ENCODE measurements at places on chromosomes 2 and 18.
A peak's percentile ranks its signal among the peaks of the same experiment; 100 is the strongest.

DNA sequence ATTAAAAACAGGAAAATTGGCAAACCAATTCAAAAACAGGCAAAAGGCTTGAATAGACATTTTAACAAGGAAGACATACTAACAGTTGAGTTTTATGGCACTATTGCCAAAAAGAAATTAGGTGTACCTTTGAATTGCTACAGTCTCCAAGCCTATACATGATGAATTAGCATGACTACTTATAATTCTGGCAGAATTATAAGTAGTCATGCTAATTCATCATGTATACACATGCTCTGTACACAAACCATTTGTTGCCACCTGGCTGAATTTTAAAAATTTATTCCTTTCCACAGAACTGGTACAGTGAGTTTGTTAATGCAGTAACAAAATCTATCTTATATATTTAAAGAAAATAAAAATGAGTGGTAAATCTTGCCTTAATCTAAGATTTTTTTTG is 1332.0 kb upstream of the CRIM1 start:
- no peaks in the 10 kb centered on the region for H3K36me3 ChIP-seq
- no peaks in the 10 kb centered on the region for H3K4me1 ChIP-seq
- no peak overlapping the region for H3K27ac ChIP-seq
- H3K27me3 ChIP-seq: no peaks in the 10 kb centered on the region

GRCh38 chr18:60391571-60392226 is 19.1 kb upstream of the MC4R start:
- no peaks in the 10 kb centered on the region for H3K4me1 ChIP-seq
- H3K27me3 ChIP-seq: no peaks in the 10 kb centered on the region
- H3K4me3 ChIP-seq: no peak overlapping the region
- H3K27ac ChIP-seq: no peak overlapping the region

- no peak overlapping the region for H3K27ac ChIP-seq
- no peaks in the 10 kb centered on the region for H3K27me3 ChIP-seq
- 0 out of 2 replicates have a peak, but pooled peaks cover 2% of the 10 kb centered on the region for H3K4me1 ChIP-seq
- no peaks in the 10 kb centered on the region for H3K36me3 ChIP-seq
- H3K4me3 ChIP-seq: no peak overlapping the region
- DNase-seq: peak; percentile 66
Measured at GRCh38 chr18:68662754-68663153, 52.2 kb downstream of the TMX3 start.

DNA sequence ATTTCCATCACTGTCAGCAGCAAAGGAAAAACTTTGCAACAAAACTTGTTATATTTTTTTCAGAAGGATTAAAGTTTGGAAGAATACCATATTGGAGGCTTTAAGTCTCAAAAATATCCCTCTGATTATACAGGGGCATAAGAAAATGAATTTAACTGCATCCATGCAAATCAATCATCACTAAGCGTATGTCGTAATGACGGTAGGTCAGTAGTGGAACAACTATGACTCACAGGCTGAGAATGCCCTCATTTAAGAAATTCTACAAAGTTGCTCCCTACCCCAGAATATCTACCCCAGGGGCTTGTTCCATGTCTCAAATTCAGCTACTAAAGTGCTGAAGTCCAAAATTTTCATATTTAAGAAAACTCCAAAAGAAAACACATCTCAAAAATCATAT is 12.5 kb upstream of the NAB1 start:
- peaks cover 7% of the 10 kb centered on the region for H3K4me1 ChIP-seq

DNA sequence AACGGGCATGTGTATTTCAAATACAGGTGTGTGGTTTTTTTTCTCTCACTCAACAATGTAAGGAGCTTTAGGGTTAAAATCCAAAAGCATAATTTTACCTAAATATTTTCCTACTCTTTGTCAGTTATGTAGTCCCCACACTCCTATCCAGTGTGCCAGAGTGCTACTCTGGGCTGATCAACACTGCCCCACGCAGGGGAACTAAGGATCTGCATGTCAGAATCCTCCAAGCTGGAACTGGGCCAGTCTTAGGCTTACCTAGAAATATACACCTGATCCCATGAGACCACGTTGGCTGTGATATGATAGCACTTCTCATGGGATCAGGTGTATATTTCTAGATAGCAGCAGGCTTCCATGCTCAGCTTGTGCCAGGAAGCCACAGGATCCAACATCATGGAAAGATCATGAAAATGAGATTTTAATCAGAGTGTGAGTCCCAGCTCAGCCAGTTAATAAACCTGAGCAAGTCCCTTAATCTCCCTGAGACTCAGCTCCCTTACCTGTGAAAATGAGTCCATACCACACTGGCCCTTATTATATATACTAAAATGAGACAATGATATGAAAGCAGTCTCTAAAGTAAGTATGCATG is 29.7 kb downstream of the CCDC141 start:
- H3K27ac ChIP-seq: no peak overlapping the region
- no peaks in the 10 kb centered on the region for H3K27me3 ChIP-seq
- no peak for DNase-seq
- H3K4me3 ChIP-seq: no peak overlapping the region
- H3K36me3 ChIP-seq: no peaks in the 10 kb centered on the region

- peaks cover 3% of the 10 kb centered on the region for H3K36me3 ChIP-seq
- H3K27me3 ChIP-seq: no peaks in the 10 kb centered on the region
Measured at GRCh38 chr18:41982942-41983660, 28.1 kb downstream of the PIK3C3 start.

DNA sequence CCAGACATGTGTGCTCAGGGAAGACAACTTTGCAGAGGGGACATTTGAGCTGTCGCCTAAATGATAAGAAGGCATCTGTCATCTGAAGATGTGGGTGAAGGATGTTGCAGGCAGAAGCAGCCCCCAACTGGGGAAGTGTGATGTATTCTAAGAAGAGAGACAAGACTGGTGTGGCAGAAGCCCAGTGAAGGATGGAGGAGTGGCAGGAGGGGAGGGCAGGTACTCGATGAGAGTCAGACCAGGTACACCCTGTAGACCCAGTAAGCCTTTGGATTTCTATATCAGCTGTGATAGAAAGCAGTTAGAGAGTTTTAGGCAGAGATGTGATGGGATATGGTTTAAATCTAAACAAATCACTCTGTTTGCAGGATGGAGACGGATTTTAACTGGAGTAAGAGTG is 19.2 kb downstream of the SLC14A2 start:
- H3K4me3 ChIP-seq: no peak overlapping the region
- H3K27me3 ChIP-seq: peaks cover 46% of the 10 kb centered on the region
- H3K36me3 ChIP-seq: no peaks in the 10 kb centered on the region
- DNase-seq: no peak

GRCh38 chr18:69157906-69158305 is 242.8 kb upstream of the DOK6 start:
- H3K4me3 ChIP-seq: no peak overlapping the region
- H3K4me1 ChIP-seq: peaks cover 2% of the 10 kb centered on the region
- no peak overlapping the region for H3K27ac ChIP-seq
- no peaks in the 10 kb centered on the region for H3K27me3 ChIP-seq
- no peak for DNase-seq

- no peak overlapping the region for H3K4me3 ChIP-seq
- peaks cover 6% of the 10 kb centered on the region for H3K4me1 ChIP-seq
- no peak overlapping the region for H3K27ac ChIP-seq
Measured at GRCh38 chr18:76398896-76399612, 96.0 kb downstream of the ZNF516 start.

- no peaks in the 10 kb centered on the region for H3K27me3 ChIP-seq
- DNase-seq: no peak
- peaks cover 5% of the 10 kb centered on the region for H3K4me1 ChIP-seq
- no peak overlapping the region for H3K27ac ChIP-seq
Measured at GRCh38 chr2:42013409-42013808, 34.4 kb upstream of the PKDCC start.

All from IMR-90 (cell line).